Sigmoid colon (tissue), 7 donors: ENCODE measurements at places on chromosomes 1 and 21. TPM values are rescaled to one million over a fixed set of nuclear protein-coding genes. Genes with fewer than 3 reads are reported as not detected.

The APCS gene
- total RNA-seq: not detected

The UTS2 gene
- not detected for total RNA-seq

The SLAMF1 gene
- total RNA-seq: 0.16 TPM

The SNRNP40 gene
- 34.6 TPM for total RNA-seq

The IFNAR1 gene
- total RNA-seq: 25.5 TPM

The CHAF1B gene
- 0.36 TPM for total RNA-seq

The LCE2A gene
- total RNA-seq: not detected

The MTARC1 gene
- 11.2 TPM for total RNA-seq

The SYCP1 gene
- not detected for total RNA-seq

GRCh38 chr1:82564333-82564732, 763.6 kb downstream of the ADGRL2 start:
- DNase-seq: no peak
- H3K27me3 ChIP-seq: no peaks in the 10 kb centered on the region
- peaks cover 37% of the 10 kb centered on the region for H3K4me1 ChIP-seq
- no peak overlapping the region for H3K27ac ChIP-seq
- H3K36me3 ChIP-seq: no peaks in the 10 kb centered on the region

GRCh38 chr1:85407746-85408377, 57.1 kb downstream of the DDAH1 start:
- peaks cover 19% of the 10 kb centered on the region for H3K4me1 ChIP-seq
- no peaks in the 10 kb centered on the region for H3K27me3 ChIP-seq
- no peak for DNase-seq
- no peaks in the 10 kb centered on the region for H3K36me3 ChIP-seq

DNA sequence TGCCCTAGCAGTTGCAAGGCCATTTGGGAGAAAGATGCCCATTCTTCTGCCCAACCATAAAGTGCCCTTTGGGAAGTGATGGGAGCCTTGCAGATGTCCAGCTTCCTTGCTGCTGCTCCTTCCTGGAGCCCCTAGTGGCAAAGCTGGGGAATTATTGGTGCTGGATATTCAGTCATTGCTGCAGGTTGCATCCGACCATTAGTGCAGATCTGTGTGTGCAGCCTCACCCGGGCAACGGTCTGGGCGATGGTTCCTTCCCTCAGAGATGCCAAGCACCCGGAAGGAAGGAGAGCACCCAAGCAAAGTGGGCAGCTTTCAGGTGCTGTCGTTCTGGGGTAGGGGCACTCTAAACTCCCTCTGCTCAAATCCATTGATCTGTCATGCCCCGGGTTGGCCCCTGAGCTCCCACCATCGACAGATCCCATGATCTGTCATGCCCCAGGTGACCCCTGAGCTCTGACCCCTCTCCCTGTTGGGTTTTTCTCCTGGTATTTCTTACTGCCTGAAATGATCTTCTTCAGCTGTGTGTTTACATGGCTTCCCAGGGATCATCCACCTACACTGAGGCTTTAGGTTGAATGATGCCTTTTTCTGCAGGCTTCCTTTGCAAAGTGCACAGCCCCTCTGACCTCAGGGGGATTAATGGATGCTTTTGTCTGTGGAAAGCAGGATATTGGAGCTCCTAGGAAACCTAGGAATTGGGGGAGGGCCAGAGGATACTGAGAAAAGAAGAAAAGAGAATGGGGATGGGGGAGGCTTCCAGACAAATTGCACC, 467.5 kb downstream of the PTPRU start:
- DNase-seq: no peak
- peaks cover 41% of the 10 kb centered on the region for H3K27me3 ChIP-seq
- no peaks in the 10 kb centered on the region for H3K4me1 ChIP-seq
- H3K27ac ChIP-seq: no peak overlapping the region
- H3K36me3 ChIP-seq: no peaks in the 10 kb centered on the region

DNA sequence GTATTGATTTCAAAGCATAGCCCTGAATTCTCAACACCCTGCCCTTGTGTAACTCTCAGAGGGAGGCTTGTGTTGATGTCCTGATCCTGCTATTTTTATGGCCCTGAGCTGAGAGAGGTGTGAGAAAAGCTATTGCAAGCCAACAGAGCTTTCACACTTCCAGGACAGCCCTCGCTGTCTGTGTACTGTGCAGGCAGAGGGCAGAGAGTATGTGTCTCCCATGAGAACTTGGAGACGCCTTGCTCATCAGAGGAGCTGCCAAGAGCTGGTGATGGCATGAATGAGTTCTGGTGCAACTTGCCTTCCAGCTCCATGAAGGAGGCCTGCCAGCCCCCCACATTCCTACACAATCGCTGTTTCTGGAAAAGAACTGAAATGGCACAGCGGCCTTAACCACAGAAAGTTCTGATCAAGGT, 144.1 kb upstream of the AJAP1 start:
- H3K27me3 ChIP-seq: no peaks in the 10 kb centered on the region
- no peaks in the 10 kb centered on the region for H3K36me3 ChIP-seq
- H3K27ac ChIP-seq: no peak overlapping the region
